Inflammatory macrophage (primary cell): ENCODE measurements at places on chromosomes 12 and 14.

DNA sequence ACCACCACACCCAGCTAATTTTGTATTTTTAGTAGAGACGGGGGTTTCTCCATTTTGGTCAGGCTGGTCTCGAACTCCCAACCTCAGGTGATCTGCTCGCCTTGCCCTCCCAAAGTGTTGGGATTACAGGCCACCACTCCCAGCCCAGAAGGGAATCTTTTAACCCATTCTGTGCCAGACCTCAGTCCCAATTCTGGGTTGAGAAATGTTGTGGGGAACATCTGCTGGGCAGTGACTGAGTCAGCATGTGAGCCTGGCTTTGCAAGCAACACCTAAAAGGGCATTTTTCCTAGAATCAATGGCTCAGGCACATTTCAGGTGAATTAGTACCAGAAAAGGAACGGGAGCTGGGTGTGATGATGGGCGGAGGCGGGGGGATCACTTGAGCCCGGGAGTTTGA, 7.6 kb upstream of the SPATS2 start:
- DNase-seq = no peak

DNA sequence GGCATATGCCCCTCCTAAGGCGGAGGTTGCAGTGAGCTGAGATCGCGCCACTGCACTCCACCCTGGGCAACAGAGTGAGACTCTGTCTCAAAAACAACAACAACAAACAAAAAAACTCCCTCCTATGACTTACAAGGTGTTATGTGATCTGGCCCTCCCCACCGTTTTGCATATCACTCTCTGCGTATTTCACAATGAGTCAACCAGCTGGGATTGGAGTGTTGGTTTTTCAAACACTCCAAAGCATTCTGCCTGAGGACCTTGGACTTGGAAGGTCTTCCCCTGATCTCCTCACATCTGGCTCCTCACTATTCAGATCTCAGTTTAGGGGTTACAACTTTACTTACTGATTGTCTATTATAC, 14.0 kb downstream of the MANSC1 start:
- DNase-seq = no peak

- no peak for DNase-seq
These were observed 191.4 kb downstream of the TTC7B start for GRCh38 chr14:90624732-90625400.

- peak; percentile 5 for DNase-seq
These were observed 445.7 kb upstream of the SYT1 start for GRCh38 chr12:78418919-78419318.

- no peak for DNase-seq
These were observed 4.6 kb downstream of the TAC3 start for GRCh38 chr12:57011438-57012424.

DNA sequence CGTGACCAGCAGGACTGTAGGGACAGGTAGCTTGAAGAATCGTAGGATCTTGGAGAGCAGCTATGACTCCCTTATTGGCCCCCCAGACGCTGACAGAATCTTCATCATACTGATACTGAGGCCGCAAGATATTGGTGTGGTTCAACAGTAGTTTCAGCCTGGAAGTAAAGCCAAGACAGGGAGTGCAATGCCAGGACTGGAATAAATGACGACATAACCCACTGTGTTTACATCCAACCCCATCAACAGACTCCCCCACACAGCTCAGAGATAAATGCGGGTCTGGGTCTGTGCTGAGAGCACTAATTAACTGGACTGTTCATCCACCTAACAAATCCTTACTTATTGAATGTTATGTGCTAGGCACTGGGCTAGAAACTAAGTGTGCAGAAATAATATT, 16.6 kb downstream of the NOXRED1 start:
- DNase-seq = no peak

GRCh38 chr12:57844709-57845477, 1.6 kb downstream of the CTDSP2 start:
- peak; percentile 79 for DNase-seq

- DNase-seq = peak; percentile 36
These were observed 342.6 kb upstream of the RGS6 start for GRCh38 chr14:71589609-71590008.

DNA sequence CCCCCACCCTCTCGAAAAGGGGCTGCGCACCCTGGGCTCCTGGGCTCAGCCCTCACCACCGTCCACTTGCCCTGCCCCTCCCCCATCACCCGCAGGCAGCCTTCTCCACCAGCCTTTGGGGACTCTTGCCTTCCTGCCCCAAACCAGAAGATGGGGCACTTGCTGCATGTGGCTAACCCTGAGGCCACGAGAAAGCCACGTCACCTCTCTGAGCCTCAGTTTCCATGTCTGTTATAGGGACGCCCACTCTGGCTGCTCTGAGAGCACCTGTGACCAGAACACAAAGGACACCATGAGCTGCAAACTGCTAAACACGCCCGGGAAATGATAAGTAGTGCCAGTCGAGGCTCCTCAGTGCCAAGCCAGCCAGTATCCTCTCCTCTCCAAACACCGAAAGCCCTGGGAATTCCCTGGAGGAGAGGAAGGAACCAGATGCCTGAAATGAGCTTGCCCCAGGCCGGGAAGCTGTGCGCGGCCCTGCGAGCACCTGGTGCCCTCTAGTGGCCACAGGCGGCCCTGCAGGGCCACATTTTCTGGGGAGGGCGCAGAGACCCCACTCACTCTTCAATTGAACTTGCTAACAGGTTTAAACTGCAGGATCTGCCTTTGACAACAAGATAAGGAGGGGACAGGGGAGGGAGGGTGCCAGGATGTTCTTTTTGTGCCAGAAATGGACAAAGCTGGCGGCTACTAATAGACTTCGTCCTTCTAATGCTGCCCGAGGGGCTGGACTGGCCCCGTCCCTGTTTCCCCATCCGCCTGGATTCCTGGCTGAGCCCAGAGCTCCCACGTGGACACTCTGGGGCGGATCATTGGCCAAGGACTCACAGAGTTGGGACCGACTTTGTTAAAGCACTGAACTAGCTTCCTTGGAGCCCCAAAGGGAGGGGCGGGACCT, 10.2 kb upstream of the SERPINA9 start:
- DNase-seq = peak; percentile 28

GRCh38 chr12:78338054-78338785, 507.5 kb downstream of the NAV3 start:
- no peak for DNase-seq

GRCh38 chr12:54039417-54040147, 6.7 kb downstream of the HOXC5 start:
- DNase-seq = no peak

- no peak for DNase-seq
These were observed 675.0 kb downstream of the TMEM121 start for GRCh38 chr14:106201376-106201775.

- no peak for DNase-seq
These were observed 36.2 kb downstream of the CHGA start for GRCh38 chr14:92959189-92959531.

- no peak for DNase-seq
These were observed 212.8 kb upstream of the KITLG start for GRCh38 chr12:88793096-88793495.

DNA sequence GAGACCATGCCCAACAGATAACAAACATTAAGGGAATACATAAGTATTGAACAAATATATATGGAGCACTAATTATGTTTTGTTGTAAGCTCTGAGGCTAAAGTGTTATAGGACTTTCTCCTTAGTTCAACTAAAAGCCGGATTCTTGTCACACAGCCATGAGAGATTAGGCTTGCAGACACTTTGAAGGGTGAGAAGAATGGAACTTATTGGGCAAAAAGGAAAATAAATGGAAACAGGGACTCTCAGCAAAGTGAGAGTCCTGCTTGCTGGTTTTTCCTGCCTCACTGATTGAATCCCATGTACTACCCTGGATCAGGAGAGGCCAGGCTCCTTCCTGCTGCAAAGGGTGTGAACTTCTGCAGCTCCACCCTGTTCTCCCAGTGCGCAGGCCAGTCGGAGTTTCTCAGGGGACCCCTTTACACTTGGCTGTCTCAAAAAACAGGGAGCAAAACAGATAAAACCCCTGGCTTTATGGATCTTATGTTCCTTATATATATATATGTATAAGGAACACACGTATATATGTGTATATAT, 77.1 kb upstream of the FUT8 start:
- DNase-seq = no peak

- peak; percentile 74 for DNase-seq
These were observed 54.3 kb downstream of the CLMN start for GRCh38 chr14:95265106-95266094.

GRCh38 chr14:98172243-98172778, 1099.7 kb downstream of the BCL11B start:
- DNase-seq = no peak

DNA sequence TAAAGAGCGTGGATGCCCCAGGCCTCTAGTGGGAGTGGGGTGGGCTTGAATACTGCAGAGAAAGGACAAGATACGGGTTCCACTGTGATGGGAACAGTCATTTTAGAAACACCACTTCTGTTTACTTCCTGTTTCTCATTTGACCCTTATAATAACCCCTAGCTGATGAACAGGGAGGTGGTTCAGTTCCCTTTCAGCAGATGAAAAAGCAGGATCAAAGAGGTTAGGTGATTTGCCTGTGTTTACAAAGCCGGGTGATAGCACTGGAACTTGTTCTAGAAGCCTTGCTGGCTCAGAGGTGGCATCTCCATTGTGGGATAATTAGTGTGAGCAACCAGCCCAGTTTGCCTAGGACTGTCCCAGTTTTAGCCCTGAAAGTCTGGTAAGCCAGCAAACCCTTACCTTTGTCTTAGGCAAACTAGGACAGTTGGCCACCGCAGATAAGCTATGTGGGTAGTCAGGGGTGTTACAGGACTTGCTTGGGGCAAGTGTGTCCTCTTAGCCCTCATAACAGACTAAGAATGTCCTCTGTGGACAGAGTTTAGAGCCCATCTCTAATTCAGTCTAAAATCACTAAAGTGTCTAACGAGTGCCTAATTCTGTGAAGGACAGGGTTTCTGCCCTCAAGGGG, 7.5 kb upstream of the LRP1-AS start:
- DNase-seq = peak; percentile 36

DNA sequence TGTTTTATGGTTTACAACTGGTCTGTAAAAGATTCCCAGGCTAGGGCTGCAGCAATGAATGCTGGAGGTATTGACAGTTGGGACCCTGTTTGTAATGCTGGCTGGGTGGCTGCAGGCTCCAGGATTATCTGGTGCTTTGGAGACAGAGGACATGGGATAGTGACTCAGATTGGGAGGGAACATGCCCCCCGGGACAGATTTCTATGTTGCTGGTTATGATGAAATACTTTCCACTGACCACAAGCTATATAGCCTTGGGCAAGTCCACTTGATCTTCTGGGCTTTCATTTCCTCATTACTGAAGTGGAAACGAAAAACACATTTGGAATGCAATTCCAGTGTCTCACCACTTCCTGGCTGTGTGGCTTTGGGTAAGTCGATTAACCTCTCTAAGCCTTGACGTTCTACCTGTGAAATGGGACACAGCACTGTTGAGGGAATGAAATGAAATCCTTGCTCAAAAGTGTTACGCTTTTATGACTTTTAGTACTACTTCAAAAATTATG, 6.3 kb upstream of the TPCN1 start:
- peak; percentile 98 for DNase-seq

- no peak for DNase-seq
These were observed 85.1 kb downstream of the DIP2B start for GRCh38 chr12:50589650-50590435.

DNA sequence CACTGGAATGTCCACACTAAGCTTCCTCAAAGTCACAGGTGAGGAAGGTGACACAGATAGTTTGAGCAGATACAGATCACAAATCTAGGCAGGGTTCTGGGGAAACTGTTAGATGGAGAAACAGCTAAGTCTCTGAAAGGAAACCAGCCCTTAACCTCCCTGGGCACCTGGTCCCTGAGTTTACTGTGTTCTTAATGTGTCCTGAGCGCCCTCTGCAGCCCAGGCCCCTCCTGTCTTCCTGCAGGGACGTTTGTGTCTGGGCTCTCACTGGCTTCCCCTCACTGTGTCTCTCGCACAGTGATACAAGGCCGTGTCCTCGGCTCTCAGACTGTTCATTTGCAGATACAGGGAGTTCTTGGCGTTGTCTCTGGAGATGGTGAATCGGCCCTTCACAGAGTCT, 684.3 kb downstream of the TMEM121 start:
- no peak for DNase-seq

DNA sequence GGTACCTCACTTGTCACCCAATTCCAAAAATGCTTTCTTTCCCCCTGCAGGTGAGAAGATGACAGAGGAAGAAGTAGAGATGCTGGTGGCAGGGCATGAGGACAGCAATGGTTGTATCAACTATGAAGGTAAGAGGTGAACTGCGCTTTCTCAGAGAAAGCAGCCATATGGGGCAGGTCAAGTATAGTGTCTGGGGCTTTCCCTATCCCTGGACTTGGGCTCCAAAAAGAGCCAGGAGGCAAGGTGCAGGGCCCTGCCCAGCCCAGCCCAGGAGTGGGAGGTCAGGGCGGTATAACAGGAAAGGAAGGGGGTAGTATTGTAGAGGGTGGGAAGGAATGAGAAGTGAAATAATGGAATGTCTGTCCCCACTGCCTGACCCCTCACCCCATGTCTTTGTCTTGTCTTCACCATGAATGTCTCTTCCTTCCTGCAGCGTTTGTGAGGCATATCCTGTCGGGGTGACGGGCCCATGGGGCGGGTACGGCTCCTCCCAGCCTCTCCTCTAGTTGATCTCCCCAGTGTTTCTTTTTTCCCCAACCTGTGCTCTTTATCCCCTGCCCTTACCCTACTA, 2.1 kb downstream of the MYL6 start:
- peak; percentile 11 for DNase-seq

DNA sequence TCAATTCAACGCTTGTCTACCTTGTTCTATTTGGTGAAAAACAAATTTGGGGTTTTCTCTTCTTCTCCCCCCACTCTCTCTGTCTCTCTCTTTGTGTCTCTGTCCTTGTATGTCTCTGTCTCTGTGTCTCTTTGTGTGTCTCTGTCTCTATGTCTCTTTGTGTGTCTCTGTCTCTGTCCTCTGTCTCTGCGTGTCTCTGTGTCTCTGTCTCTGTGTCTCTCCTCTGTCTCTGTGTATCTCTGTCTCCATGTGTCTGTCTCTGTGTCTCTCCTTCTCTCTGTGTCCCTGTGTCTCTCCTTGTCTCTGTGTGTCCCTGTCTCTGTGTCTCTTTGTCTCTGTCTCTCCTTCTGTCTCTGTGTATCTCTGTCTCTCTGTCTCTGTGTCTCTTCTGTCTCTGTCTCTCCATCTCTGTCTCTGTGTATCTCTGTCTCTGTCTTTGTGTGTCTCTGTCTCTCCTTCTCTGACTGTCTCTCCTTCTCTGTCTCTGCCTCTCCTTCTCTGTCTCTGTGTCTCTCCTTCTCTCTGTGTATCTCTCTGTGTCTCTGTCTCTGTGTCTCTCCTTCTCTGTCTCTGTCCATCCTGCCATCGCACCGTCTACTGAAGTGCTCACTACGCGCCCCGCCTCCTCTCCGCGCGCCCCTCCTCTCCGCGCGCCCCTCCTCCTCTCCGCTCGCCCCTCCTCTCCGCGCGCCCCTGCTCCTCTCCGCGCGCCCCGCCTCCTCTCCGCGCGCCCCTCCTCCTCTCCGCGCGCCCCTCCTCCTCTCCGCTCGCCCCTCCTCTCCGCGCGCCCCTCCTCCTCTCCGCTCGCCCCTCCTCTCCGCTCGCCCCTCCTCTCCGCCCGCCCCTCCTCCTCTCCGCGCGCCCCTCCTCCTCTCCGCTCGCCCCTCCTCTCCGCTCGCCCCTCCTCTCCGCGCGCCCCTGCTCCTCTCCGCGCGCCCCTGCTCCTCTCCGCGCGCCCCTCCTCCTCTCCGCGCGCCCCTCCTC, 12.8 kb downstream of the LRCOL1 start:
- DNase-seq = no peak

GRCh38 chr14:33855672-33856071, 95.2 kb downstream of the EGLN3 start:
- no peak for DNase-seq
